Stimulated activated CD4-positive, alpha-beta T cell treated with anti-CD3 and anti-CD28 coated beads, Interleukin-1b, Interleukin-23, amount 100 ng/mL, for 1 hour (primary cell): ENCODE measurements at places on chromosomes 4 and X.

GRCh38 chrX:22760513-22761057 lies 239.2 kb upstream of the DDX53 start:
- no peak for DNase-seq

DNA sequence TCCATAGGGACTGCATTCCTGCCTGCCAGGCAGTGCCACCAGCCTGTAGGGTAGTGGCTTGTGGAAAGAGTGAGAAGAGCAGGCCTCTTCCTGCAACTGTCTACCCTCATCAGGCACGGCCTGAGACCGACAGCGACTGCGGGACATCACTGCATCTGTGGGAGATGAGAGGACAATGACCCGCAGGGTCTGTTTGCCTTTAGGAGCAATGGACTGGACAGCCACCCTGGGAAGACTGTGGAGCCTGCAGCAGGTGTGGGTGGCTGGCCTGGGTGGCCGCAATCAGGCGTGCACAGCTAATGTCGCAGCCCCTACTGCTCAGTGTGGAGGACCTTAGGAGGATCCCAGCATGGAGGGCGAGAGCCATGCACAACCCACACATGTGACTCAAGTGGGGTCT lies 227.9 kb downstream of the PTTG2 start:
- DNase-seq = no peak

- no peak for DNase-seq
Measured at GRCh38 chrX:18173494-18174180, 47.0 kb downstream of the BEND2 start.

DNA sequence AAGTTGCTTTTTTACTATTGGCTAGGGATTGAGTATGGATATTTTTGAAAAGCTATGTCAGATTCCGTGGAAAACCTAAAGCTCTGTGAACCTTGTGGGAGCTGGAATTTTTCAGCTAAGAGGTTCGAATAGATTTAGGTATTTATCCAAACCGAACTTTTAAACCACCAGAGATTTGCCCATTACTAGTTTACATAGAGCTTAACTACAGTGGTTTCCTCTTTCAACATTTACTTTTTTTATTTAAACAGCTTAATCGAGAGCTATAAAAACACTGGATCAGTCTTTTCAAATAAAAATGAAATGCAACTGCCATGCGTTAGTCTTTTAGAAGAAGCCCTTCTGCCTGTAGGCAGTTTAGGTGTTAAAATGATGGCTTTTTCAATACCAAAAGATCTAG lies 377.0 kb downstream of the RPA4 start:
- DNase-seq = no peak

DNA sequence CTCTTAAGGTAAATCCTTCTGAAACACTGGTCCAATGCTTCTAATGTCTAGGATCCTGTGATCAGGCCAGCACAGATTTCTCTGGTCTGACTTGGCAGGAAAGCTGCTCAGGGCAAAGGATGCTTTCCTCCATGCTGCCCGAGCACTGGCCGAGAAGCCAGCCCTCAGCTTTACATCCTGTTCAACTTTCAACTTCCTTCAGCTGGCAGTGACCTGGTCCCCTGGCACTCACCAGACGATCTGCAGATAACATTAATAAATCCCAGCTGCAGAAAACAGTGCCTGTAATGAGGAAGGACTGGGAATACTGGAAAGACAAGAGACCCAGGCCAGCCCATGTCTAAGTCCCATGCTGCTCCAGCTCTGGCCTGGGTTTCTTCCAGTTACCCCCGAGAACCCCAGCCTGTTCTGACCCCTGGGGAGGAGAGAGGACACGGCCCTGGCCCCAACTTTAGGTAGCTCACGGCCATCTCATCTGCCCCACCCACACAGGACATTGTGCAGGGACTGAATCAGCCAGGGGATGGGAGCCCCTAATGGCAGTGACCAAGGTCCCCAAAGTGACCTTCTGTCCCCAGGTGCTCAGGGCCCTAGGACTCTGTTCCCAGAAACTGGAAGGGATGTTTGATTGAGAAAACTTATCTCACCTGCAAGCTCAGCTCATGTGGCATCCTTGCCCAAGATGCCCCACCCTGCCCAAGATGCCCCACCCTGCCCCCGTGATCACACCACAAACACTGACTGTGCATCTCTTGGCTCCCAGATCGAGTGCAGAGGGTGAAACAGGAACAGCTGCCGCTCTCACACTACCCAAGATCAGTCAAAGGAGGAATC lies 28.0 kb downstream of the JAKMIP1 start:
- DNase-seq = no peak

DNA sequence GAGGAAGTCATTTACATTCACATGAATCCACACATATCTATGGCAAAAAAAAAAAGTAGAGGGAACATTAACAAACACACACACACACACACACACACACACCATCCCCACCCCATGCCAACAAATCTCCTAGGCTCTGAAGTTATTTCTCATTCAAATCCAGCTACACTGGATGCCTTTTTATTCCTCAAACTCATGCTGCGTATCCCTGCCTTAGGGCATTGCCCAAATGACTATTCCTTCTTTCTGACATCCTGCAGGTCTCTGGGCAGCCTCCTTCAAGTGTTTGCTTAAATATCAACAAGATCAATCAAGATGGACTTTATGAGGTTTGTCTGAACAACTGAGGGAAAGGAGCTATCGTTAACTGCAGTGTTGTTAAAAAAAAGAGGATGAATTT lies 106.5 kb upstream of the FAM9A start:
- no peak for DNase-seq

- DNase-seq = no peak
Measured at GRCh38 chr4:8494218-8494617, 53.6 kb downstream of the TRMT44 start.

DNA sequence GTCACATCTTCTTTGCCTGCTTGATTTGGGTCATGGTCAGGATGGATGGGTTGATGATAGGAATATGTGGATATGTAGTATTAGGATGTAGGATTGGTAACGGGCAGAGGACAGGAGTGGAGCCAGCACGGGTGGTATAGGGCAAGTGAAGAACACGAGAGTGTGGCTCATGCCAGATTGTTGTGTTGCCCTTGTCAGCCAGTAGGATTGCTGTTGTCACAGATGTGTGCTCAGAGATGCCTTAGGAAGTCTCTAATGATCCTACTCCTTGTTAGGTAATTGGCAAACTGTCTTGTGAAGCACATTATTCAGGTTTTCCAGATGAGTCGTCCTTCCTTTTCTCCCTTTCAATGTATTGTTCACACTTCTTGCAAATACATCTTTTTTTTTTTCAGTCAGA lies 5.5 kb downstream of the ATP10D start:
- no peak for DNase-seq

DNA sequence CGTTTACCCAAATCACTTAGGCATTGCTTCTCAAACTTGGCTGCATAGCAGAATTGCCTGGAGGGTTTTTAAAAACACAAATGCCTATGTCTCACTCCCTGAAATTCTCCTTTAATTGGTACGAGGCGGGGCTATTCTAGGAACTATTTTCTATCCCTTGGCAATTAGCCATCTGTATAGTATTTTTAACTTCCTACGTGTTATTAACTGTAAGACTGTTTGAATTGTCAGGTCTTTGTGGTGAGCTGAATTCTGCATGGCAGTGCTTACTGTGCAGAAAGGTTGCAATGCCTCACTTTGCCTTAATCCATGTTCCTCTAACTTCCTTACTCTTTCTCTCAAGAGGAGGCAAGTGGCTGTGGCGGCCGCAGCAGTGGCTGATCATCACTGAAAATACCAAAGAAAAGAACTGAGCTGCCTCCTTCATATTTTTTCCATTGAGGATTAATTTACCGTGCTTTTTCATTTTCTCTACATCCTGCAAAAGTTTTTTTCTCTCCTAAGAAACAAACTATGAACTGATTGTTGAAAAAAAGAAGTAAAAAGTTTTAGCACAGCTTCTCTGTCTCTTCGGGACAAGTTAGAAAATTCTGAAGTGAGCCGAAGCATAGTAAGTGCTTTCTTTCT lies at the start of gene SHROOM3:
SHROOM3 (plus strand) TSS at position 329 of the 627 bp plus-strand sequence. CDS start 824 bp downstream, outside the sequence.
- DNase-seq = no peak

- DNase-seq = no peak
Measured at GRCh38 chrX:37468124-37468739, 103.2 kb upstream of the LANCL3 start.

GRCh38 chrX:33133320-33133719 lies 78.0 kb downstream of the DMD start:
- no peak for DNase-seq

GRCh38 chr4:146520896-146521540 lies 722 bp downstream of the SLC10A7 start:
- DNase-seq = peak; percentile 2

DNA sequence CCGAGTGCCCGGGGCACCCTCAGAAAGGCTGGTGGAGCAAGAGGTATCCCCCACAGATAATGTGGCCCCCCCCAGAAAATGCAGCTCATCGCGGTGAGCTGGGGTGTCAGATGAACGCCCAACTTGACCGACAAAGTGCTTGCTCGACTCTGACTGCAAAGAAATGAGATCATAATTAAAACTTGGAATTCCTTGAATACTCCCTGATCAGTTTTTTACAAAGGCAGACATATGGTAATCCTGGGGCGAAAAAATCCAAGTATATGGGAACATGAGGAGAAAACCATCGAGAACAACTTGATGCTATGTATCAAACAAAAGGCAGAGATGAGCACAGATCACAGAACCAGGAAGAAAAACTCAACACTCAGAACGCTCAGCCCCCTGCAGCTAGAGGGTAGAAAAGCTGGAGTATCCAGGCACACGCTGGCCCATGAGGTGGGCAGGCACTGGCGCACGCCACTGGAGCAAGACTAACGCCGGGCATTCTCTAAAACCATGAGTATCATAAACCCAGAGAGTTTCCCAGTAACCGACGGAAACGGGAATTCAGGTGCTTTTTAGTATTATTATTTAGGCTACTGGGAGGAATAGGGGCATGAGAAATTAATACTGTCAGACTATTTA lies 127.3 kb downstream of the AFAP1 start:
- DNase-seq = no peak

DNA sequence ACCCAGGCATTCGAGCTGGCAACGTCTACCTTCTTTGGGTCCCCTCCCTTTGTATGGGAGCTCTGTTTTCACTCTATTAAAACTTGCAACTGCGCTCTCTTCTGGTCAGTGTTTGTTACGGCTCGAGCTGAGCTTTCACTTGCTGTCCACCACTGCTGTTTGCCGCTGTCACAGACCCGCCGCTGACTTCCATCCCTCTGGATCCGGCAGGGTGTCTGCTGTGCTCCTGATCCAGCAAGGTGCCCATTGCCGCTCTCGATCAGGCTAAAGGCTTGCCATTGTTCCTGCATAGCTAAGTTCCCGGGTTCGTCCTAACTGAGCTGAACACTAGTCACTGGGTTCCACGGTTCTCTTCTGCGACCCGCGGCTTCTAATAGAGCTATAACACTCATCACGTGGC lies 183.5 kb upstream of the GALNTL6 start:
- DNase-seq = no peak

DNA sequence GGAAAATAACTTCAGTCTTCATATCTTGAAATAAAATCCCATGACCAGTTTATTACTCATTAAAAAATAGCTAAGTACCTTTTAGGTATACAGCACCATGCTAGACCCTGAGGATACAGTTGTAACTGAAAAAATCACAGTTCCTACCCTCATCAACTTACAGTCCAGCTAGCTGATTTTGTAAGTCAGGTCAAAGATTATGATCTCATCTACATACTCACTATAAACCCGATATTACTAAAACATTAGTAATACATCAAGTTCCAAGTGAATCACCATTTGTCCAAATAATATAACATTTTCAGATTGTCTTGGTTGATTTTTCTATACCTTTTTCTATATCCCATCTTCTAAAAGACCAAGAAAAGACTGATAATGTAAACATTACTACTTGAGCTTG lies 333.9 kb downstream of the INPP4B start:
- DNase-seq = no peak

- DNase-seq = no peak
Measured at GRCh38 chr4:147984065-147984777, 252.3 kb downstream of the ARHGAP10 start.

GRCh38 chr4:86759298-86759697 lies 89.9 kb downstream of the SLC10A6 start:
- no peak for DNase-seq

GRCh38 chr4:3527914-3528876 lies 4.0 kb downstream of the LRPAP1 start:
- DNase-seq = no peak

GRCh38 chr4:5144384-5144783 lies 93.1 kb downstream of the STK32B start:
- no peak for DNase-seq

DNA sequence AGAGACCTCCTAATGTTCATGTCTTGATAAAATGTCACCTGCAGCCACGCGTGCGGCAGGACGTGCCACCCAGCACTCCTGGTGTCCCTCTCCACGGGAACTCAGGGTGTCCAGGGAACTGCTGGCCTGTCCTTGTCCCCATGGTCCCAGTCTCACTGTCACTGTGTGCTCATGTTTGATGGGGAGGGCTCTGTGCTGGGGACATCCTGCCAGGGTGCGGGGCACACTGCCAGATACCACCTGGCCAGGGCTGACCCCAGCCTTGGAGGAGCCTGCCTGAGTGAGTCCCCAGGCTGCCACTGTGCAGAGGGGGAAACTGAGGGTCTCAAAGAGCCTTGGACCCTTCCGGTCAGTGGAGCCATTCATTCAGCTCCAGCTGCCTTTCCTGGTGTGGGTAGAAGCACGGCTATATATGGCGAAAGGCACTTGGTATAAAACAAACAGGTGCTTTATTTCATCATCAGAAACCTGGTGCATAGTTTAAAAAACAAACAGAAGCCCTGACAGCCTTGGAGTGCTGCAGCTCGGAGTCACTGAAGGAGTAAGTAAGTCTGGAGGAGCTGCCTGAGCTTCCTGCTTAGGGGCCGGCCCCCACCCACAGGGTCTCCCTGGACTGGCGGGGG lies 33.0 kb downstream of the NOP14 start:
- no peak for DNase-seq

DNA sequence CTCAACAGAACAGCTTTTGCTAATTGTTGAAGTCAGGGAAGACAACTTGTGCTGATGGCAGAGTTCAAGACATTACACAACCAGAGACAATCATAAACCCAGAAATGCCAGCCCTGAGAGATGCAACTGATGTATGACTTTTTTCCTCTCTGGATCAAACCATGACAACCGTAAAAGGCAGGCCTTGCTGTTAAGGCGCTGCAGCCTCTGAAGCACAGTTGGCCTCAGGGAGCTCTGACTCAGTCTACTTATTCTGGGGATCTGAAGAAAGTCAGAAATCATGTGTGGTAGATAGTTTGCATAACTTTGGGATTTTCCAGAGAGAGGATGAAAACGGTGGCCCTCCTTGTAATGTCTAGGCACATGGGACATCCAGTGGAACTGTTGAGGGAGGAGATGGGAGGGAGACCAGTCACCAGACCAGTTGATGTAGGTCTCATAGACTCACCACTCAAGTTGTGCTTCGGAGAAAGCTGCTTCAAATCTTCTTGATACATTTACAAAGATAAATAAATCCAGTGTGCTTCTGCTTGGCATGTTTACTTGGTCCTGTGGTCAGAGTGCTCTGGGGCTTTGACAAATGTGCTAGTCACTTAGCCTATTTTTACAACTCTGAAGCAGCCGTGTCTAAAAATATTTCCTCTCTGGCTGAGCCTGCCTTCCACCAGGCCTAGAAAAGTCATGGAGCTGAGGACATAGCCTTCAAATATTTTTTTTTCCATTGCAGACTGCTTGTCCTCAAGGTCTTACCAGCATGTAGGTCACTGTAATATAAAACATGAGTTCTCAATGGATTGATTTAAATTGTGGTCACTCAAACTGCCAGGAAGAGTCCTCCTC lies 7.5 kb downstream of the HADH start:
- DNase-seq = no peak
